ENCODE measurements at places on chromosomes 7 and 10. TPM values are rescaled to one million over a fixed set of nuclear protein-coding genes. Genes with fewer than 3 reads are reported as not detected.

The RNF133 gene
- total RNA-seq: 0.15 TPM

The NUPR2 gene
- total RNA-seq: not detected

The LLCFC1 gene
- not detected for total RNA-seq

The CALML5 gene
- not detected for total RNA-seq

The FRAT1 gene
- 1.1 TPM for total RNA-seq

The UCN3 gene
- not detected for total RNA-seq

The SFXN2 gene
- total RNA-seq: 2.1 TPM

The DPYSL4 gene
- 8.2 TPM for total RNA-seq

The C7orf57 gene
- total RNA-seq: 0.15 TPM

The DKK1 gene
- total RNA-seq: 166 TPM

The RAB19 gene
- total RNA-seq: not detected

The SPDYE11 gene
- total RNA-seq: not detected

The RASA4B gene
- 4.6 TPM for total RNA-seq

The APBB1IP gene
- not detected for total RNA-seq

The AKR1C8 gene
- not detected for total RNA-seq

The CPEB3 gene
- total RNA-seq: 0.73 TPM

The ASB10 gene
- not detected for total RNA-seq

The CTNNA3 gene
- not detected for total RNA-seq

The CCDC172 gene
- total RNA-seq: not detected

The TMEM213 gene
- not detected for total RNA-seq

The TIAL1 gene
- 36.1 TPM for total RNA-seq

The ZNF727 gene
- 0.07 TPM for total RNA-seq

The ACTA2 gene
- total RNA-seq: 44.5 TPM

The ZPBP gene
- not detected for total RNA-seq

The SORCS3 gene
- not detected for total RNA-seq

The RAMP3 gene
- 7.0 TPM for total RNA-seq

The PRR15 gene
- total RNA-seq: 0.30 TPM

The PAX4 gene
- total RNA-seq: not detected

The GBF1 gene
- total RNA-seq: 44.3 TPM

The IGF2BP3 gene
- 100 TPM for total RNA-seq

The PRSS2 gene
- total RNA-seq: not detected

The UNCX gene
- not detected for total RNA-seq

The ORC5 gene
- total RNA-seq: 19.1 TPM

The SEPTIN14 gene
- not detected for total RNA-seq

The EPDR1 gene
- 6.3 TPM for total RNA-seq
